IPS DF 19.7 (cell line): ENCODE measurements at places on chromosomes 2 and 18.

DNA sequence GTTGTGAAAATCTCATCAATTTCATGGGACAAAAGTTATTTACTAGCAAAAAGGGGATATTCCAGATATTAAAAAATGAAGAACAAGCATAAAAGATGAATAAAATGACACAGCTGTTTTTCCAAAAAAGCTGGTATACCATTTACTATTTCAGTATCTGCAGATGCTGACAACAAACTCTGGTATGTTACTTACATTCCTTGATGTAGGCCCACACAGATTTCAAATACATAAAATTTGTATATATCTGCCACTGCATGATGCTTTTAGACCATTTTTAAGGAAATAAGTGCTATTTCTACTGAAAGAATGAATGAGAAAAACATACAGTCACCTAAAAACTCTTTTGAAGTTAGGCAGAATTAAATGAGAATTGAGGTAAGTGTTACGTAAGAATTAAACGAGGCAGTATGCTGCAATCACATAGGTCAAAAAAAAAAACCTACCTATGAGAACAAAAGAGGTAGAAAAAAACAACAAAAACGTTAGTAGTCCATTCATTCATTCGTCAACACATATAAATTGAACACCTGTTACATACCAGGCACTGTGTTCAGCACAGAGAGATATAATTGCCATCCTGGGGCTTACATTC is 32.5 kb downstream of the ARL5A start:
- DNase-seq: no peak

DNA sequence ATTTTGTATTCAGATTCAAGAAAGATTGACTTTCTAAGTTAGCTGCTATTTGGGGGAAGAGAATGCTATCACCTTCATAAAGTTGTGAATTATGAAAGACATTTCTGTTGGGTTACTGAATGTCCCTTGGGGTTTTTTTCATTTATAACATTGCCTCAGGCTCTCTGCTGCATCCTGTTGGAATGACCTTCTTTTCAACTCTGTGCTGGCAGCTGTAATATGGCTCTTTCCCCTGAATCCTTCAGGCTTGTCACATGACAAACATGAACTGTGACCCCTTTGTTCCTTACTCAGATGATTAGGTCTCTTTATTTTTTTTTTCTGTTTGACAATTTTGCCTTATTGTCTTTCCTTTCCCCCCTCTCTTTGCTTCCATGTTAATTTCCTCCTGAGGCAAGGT is 159.8 kb downstream of the TAF4B start:
- DNase-seq: no peak

GRCh38 chr18:47263150-47263429 is 11.6 kb upstream of the SKOR2 start:
- no peak for DNase-seq

DNA sequence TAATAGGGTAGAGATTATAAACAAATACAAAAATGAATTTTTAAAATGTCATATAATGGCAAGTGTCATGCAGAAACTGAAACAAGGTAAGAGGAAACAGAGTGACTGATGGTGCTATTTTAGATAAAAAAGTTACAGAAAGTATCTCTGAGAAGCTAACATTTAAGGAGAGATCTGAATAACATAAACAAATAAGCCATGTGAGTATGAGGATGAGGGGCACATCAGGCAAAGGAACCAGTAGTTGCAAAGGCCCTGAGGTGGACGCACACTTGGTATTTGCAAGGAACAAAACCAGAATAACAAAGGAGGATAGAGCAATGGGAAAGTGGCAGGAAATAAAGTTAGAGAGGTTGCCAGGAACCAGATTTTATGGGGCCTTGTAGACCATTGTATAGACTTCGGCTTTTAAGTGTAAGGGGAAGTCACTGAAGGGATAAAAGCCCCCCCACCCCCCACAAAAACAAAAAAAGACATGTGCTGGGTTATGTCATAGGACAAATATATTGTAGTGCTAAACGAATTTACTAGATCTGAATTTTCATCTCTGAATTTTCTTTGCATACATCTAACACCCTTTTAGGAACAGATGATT is 159.2 kb downstream of the DTNB start:
- DNase-seq: no peak

- no peak for DNase-seq
These were observed 60.2 kb downstream of the WDR75 start for GRCh38 chr2:189501487-189501886.

DNA sequence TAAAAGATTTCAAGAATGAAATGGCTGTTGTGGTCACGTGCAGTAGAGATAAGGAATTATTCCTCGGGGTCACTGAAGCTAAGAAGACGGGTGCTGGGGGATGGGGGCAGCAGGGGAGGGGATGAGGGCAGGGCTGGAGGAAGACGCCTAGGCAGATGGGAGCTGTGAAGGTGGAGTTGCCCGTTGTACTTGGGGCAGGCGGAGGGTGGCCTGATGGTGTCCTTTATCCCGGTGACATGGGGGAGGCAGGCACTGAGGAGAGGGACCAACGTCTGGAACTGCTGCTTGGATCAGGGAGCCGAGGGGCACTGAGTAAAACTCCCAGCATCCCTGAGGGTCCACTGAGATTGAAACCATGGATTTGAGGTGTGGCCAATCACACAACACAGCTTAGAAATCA is 64.9 kb downstream of the ZCCHC2 start:
- no peak for DNase-seq

- no peak for DNase-seq
These were observed 154.0 kb downstream of the DYSF start for GRCh38 chr2:71607151-71607889.

DNA sequence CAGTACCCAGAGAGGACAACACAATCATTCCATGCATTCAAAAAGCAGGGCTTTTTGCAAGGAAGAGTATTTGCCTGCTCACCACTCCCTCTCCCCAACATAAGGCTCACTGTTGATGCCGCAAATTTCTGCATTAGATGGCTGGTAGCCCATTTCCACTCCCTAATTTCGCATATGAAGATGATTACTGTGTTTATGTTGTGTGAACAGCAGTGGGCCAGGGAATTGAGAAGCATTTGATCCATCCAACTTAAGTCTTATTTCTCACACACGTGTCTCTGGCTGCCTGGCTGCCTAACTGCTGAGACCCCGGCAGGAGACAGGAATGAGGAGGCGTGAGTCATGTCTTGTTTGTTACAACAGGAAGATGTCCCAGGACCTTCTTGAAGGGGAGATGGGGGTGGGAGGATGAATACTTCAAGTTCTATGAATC is 294.1 kb downstream of the ALK start:
- DNase-seq: peak; percentile 3

GRCh38 chr2:64731263-64731643 is 77.5 kb upstream of the SERTAD2 start:
- no peak for DNase-seq

- DNase-seq: no peak
These were observed 26.7 kb downstream of the CTLA4 start for GRCh38 chr2:203894262-203894661.

- peak; percentile 3 for DNase-seq
These were observed 271.0 kb upstream of the HS6ST1 start for GRCh38 chr2:128589681-128590080.

- no peak for DNase-seq
These were observed 33.1 kb downstream of the KIF1A start for GRCh38 chr2:240786871-240787311.

GRCh38 chr2:20962939-20963557 is 80.8 kb downstream of the APOB start:
- no peak for DNase-seq

DNA sequence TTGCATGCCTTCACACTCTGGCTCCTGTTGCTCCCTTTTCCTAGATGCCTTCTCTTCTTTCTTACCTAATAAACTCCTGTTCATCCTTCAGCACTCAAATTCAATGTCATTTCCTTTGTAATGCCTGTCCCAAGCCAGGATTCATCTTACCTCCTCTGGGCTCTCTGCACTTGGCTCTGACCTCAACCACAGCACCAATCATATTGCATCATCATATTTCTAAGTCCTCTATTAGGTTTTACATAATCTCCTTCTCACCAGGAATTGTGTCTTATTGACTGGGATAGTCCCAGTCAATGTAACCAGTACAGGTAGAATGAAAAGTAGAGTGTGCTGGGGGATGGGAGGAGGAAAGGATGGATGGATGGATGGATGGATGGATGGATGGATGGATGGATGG is 187.1 kb downstream of the NRP2 start:
- no peak for DNase-seq

- no peak for DNase-seq
These were observed 232.1 kb upstream of the COPS8 start for GRCh38 chr2:236853585-236854051.

- DNase-seq: no peak
These were observed 6.1 kb upstream of the CXCR1 start for GRCh38 chr2:218172845-218173244.

DNA sequence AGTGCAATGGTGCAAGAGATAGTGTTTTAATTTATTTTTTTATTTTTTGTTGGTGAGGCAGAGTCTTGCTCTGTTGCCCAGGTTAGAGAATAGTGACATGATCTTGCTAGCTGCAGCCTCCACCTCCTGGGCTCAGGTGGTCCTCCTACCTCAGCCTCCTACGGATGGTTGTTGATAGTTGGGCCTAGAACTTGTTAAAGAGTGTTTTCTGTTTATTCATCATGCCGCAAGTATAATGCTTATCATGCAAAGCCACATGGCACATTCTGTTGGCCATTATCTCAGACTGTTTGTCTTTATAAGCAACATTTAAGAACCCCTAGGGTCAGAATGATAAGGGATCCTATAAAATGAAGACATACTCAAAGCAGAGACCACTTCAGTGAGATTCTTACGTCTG is 1.7 kb downstream of the UGGT1 start:
- DNase-seq: no peak

- no peak for DNase-seq
These were observed 703 bp downstream of the UGGT1 start for GRCh38 chr2:128091726-128092080.

DNA sequence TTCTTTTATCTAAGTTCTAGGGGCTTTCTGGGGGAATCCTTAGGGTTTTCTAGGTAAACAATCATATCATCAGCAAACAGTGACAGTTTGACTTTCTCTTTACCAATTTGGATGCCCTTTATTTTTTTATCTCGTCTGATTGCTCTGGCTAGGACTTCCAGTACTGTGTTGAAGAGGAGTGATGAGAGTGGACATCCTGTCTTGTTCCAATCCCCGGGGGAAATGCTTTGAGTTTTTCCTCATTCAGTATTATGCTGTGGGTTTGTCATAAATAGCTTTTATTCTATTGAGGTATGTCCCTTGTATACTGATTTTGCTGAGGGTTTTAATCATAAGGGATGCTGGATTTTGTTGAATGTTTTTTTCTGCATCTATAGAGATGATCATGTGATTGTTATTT is 549.5 kb downstream of the EPHA4 start:
- no peak for DNase-seq

- no peak for DNase-seq
These were observed 2.4 kb upstream of the CELF4 start for GRCh38 chr18:37567994-37568359.

DNA sequence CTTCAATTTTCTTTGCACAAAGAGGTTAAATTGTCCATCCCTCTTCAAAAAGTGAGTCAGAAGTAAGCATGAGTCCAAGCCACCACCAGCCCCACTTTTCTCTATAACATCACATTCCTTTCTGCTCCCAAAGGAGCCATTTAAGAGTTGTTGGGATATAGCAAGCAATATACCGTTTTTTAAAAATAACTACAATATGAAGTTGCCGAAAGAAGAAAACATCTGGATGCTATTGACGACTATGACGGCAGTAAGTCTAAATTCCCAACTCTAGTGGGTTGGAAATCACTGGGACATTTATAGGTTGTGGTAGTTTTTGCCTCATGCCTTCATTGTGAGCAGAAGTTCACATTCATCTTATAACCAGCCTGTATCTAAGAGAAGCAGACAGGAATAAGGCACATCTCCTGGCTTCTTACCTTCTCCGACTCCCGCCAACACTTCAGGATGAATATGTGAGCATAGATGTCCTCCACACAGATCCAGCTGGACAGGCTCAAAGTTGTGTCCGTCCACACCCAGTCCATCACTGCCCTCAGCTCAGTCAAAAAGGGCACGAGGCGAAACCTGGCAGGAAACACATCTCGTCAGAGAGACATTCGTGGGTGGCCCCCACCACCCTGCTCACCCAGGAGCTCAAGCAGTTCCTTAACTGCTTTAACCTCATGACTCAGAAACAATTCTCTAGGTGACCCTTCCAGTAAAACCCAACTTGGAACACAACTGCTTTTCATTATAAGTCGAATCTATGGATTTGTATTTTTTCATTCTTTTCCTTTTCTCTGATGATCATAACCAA is 163.6 kb downstream of the NAPG start:
- DNase-seq: no peak

GRCh38 chr18:79941473-79942119 is 9.9 kb downstream of the SLC66A2 start:
- DNase-seq: no peak

DNA sequence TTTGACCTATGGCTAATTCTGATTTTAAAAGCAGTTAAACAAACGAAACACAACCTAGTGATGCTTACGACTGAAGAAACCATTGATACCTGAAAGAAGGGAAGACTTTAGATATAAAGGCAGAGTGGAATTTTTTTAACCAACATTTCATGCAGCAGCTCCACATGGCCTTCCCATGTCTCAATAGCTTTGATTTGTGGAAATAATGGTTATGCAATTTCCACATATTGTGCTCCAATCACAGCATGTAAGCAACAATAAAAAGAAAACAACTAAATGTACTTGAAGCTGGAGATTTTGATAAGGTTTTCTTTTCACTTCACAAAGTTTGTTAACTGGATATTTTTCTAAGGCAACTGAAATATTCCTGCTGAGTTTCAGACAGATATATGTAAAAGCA is 82.0 kb upstream of the SLC39A10 start:
- no peak for DNase-seq

DNA sequence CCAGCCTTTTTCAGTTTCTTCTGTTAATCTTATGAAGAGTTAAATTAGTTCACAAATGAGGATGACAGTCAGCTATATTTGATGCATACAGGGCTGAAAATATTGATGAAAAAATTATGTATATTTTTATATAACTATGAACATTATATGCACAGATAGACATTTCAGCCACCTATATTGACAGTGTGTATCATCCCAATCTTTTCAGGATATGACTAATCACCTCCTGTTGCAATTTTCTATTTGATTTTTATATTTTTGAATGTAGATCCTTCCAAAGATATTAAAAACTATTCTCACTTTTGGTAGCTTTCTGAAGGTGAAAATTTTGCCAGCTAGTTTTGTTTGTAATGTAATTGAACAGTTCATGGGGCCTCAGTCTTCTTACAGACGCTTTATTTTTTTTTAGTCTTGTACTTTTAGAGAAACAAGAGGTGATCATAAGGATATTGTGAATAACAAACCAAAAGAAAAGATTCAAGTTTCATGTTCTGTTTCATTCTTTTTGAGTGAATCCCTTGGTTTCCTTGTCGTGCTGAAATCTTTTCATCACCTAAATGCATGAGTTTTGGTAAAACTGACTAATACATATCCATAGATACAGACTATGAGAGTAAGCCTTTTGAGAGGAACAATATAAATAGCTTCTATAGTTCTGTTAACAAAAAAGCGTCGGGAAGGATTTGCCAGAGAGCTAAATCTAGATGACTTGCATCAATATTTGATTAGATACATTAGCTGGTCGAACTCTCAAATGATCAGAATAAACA is 123.1 kb downstream of the ARHGAP15 start:
- DNase-seq: no peak
